ENCODE measurements at places on chromosomes 5 and 9.

DNA sequence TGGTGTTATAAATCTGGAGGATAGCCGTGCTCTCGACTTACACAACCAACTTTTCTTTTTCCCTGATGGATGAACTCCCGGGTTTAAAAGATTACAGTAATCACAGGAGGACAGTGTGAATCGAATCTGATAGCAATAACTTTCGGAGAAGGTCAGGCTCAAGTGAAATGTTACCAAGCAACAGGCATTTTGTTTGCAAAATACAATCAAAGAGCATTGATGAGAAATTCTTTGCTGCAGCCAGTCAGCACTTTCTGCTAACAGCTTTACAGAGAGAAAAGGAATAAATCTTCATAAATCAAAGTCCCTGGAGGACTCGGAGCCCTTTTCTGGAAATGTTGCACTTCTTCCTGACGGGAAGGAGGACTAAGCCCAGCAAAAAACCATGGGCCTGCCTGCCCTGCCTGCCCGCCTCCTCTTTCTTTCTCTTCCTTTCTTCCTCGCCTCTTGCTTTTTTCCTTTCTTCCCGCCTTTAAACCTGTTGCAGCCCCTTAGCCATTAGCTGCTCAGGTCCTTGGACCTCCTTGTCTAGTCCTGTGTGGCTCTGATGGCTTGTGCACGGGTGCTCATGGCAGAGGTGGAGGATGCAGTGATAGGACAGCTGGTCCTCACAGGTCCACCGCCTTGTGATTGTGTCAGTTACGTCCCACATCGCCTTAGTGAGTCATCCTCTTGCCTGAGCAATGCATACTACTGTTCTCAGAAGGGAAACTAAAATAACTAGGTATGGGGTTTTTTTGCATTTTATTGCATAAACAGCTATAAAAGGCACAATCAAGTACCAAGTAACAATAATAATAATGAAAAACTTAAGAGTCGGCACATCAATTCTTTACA is 6.2 kb downstream of the DMRT3 start:
- no peak for DNase-seq

- no peak for DNase-seq
Measured at GRCh38 chr9:18238752-18239447, 235.1 kb upstream of the ADAMTSL1 start.

GRCh38 chr9:6076851-6077250 is 61.4 kb upstream of the RANBP6 start:
- peak; percentile 75 for DNase-seq

- DNase-seq, result no peak
Measured at GRCh38 chr5:172059661-172060100, 53.2 kb upstream of the FBXW11 start.

GRCh38 chr5:143820451-143820850 is 8.5 kb downstream of the HMHB1 start:
- no peak for DNase-seq

DNA sequence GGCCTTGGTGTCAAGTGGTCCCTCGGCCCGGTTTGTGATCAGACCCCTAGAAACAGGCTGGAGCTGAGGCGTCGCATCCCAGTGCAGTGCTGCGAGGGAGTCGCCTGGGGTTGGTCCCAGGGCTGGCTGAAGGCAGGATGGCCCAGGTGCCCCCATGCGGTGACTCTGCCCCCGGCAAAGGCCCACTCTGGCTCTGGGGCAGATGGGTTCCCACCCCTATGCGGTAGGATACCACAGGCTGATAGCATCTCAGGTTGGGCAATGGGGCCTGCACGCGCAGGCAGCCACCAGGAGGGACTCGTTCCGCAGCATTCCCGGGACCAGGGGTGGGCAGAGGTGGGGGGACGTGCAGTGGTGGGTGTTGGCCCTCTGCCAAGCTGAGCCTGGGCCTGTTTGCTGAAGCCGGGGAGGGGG is 86.0 kb downstream of the RXRA start:
- DNase-seq, result no peak

DNA sequence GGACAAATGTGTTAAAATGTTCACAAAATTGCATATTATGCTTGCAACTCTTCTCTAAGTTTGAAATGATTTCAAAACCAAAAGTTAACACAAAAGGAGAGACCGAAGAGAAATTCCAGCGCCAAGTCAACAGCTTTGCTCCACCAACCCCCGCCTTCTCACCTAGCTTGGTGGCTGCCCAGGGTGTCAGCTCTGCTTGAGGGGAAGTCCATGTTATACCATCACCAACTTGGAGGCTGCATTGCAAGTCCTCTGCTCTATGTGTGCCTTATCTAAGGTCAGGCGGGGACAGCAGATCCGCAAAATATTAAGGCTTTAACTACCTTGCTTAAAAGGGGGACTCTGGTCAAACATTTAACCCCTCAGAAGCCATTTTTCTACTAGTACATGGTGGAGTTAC is 14.6 kb downstream of the CCNJL start:
- no peak for DNase-seq

All from COLO829 (cell line).